H1 (cell line): ENCODE measurements at places on chromosomes 13 and 19. TPM values are rescaled to one million over a fixed set of nuclear protein-coding genes. Genes with fewer than 3 reads are reported as not detected.

The MYH14 gene
- 25.7 and 28.6 TPM in 2 replicates for total RNA-seq

The CDC37 gene
- total RNA-seq: 162 and 164 TPM in 2 replicates

The GRIK5 gene
- 42.9 and 45.1 TPM in 2 replicates for total RNA-seq

The TMEM145 gene
- 4.7 and 5.0 TPM in 2 replicates for total RNA-seq

The ERICH6B gene
- total RNA-seq: not detected in 2 replicates

The MEGF8 gene
- 22.3 and 23.7 TPM in 2 replicates for total RNA-seq

The TEKTIP1 gene
- total RNA-seq: 1.0 and 1.1 TPM in 2 replicates

The GATAD2A gene
- 205 and 210 TPM in 2 replicates for total RNA-seq

The GRIN2D gene
- 11.0 and 12.4 TPM in 2 replicates for total RNA-seq

The CYP4F2 gene
- not detected in 2 replicates for total RNA-seq

The C19orf38 gene
- 0.27 TPM in 1 of 2 replicates, not detected in the other for total RNA-seq

The NOP53 gene
- 245 and 262 TPM in 2 replicates for total RNA-seq

The GPATCH1 gene
- 8.2 and 8.8 TPM in 2 replicates for total RNA-seq

The A1BG gene
- 19.9 and 20.8 TPM in 2 replicates for total RNA-seq

The CPB2 gene
- total RNA-seq: not detected in 2 replicates

The SH2D3A gene
- 20.0 and 22.1 TPM in 2 replicates for total RNA-seq

The AMH gene
- 13.0 and 15.4 TPM in 2 replicates for total RNA-seq

The SLC25A41 gene
- total RNA-seq: 0.77 TPM in 1 of 2 replicates, not detected in the other

The TBXA2R gene
- 0.50 and 0.75 TPM in 2 replicates for total RNA-seq

The LYL1 gene
- total RNA-seq: 0.58 and 0.65 TPM in 2 replicates

The KCNRG gene
- 0.65 TPM in 1 of 2 replicates, not detected in the other for total RNA-seq

The LIM2 gene
- total RNA-seq: not detected in 2 replicates

The TMEM238 gene
- 3.8 and 3.9 TPM in 2 replicates for total RNA-seq

The LILRA6 gene
- not detected in 2 replicates for total RNA-seq

The MIR17HG gene
- 28.2 and 36.9 TPM in 2 replicates for total RNA-seq

The ZNF837 gene
- total RNA-seq: 1.9 and 2.7 TPM in 2 replicates

The PLEKHF1 gene
- 11.1 and 12.0 TPM in 2 replicates for total RNA-seq

The ZNF528 gene
- total RNA-seq: 0.10 and 0.58 TPM in 2 replicates

The ZNF442 gene
- total RNA-seq: 2.0 and 2.4 TPM in 2 replicates

The ZNF560 gene
- total RNA-seq: not detected in 2 replicates

The KIR2DL3 gene
- total RNA-seq: not detected in 2 replicates

The SLC6A16 gene
- 1.5 and 1.7 TPM in 2 replicates for total RNA-seq

The PROZ gene
- not detected in 2 replicates for total RNA-seq

The COL5A3 gene
- 0.74 and 0.75 TPM in 2 replicates for total RNA-seq

The ZNF667 gene
- 9.3 and 10.7 TPM in 2 replicates for total RNA-seq

The KCNC3 gene
- 7.2 and 8.5 TPM in 2 replicates for total RNA-seq

The C19orf33 gene
- 4.4 and 6.0 TPM in 2 replicates for total RNA-seq

The ZNF221 gene
- total RNA-seq: 8.4 and 8.9 TPM in 2 replicates

The AMER2 gene
- 0.50 and 0.57 TPM in 2 replicates for total RNA-seq

The ZNF234 gene
- 8.7 and 12.3 TPM in 2 replicates for total RNA-seq

The ZNF526 gene
- 13.5 and 14.1 TPM in 2 replicates for total RNA-seq

The SIGLEC10 gene
- not detected in 2 replicates for total RNA-seq

The NCR1 gene
- total RNA-seq: 4.6 and 5.1 TPM in 2 replicates

The PIP5K1C gene
- 31.3 and 32.9 TPM in 2 replicates for total RNA-seq

The DZIP1 gene
- total RNA-seq: 24.6 and 28.0 TPM in 2 replicates

The SYT3 gene
- total RNA-seq: 13.9 and 17.3 TPM in 2 replicates

The HIPK4 gene
- total RNA-seq: 0.15 and 0.29 TPM in 2 replicates

The C19orf85 gene
- total RNA-seq: 3.2 and 3.6 TPM in 2 replicates

The CRB3 gene
- total RNA-seq: 21.1 and 24.6 TPM in 2 replicates

The CLEC4M gene
- total RNA-seq: not detected in 2 replicates

The CGB2 gene
- total RNA-seq: 0.71 TPM in 1 of 2 replicates, not detected in the other

The IGFL3 gene
- total RNA-seq: not detected in 2 replicates

The ATP7B gene
- total RNA-seq: 9.2 and 10.8 TPM in 2 replicates

The CEACAM3 gene
- total RNA-seq: not detected in 2 replicates

The KLF1 gene
- 0.59 and 0.84 TPM in 2 replicates for total RNA-seq

The ZNF493 gene
- total RNA-seq: 31.0 and 32.2 TPM in 2 replicates

The B3GNT8 gene
- total RNA-seq: 0.86 and 1.6 TPM in 2 replicates

The LGALS14 gene
- total RNA-seq: 0.50 and 1.1 TPM in 2 replicates
